ENCODE measurements at places on chromosomes 5 and 9.

DNA sequence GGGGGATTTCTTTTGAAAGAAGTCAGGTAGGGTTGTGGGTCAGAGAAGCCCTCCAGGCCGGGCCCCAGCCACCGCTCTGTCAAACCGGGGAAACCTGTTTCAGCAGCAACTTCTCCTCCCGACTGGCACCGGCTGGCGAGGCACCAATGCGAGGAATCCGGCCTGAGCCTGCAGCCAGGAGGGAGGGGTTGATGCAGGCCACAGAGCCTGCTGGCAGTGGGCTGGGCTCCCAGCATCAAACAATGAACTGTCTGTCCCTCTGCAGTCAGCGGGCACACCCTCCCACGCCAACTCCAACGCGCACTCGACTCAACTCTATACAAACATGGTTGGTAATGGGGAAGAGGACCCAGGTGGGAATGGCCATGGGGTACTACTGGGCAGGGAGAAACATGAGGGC lies 12.1 kb downstream of the PCDH1 start:
- H3K4me3 ChIP-seq, result no peak overlapping the region
- no peak for DNase-seq
- peaks cover 47% of the 10 kb centered on the region for H3K27me3 ChIP-seq
- no peaks in the 10 kb centered on the region for H3K36me3 ChIP-seq

DNA sequence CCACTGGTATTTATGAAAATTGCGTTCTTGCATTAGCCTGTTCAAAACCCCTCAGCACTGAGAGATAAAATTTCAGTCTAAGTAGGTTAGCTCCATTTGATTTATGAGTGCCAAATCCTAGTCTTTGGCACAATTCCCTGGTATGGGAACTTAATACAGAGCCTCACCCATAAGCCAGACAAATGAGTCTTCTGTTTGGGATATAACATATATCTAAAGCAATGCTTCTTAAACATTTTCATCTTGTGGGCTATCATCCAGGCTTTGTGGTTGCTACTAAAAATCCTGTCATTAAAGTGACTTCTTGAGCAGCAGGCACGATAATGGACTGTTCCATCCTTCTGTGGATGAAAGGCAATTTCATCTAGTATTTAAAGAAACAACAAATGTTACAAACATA lies 419.5 kb upstream of the ACTBL2 start:
- no peak for DNase-seq
- no peaks in the 10 kb centered on the region for H3K36me3 ChIP-seq
- H3K27ac ChIP-seq, result no peak overlapping the region
- no peaks in the 10 kb centered on the region for H3K4me1 ChIP-seq
- no peak overlapping the region for H3K4me3 ChIP-seq

GRCh38 chr5:131379723-131380122 lies 115.9 kb downstream of the CDC42SE2 start:
- no peaks in the 10 kb centered on the region for H3K27me3 ChIP-seq
- peak overlapping the region; percentile 99 for H3K27ac ChIP-seq
- peak; percentile 70 for DNase-seq
- H3K4me3 ChIP-seq, result peak overlapping the region; percentile 16

- peak overlapping the region; percentile 77 for H3K27ac ChIP-seq
- peaks cover 26% of the 10 kb centered on the region for H3K4me1 ChIP-seq
Measured at GRCh38 chr5:112708103-112708622, 29.5 kb upstream of the APC start.

- no peaks in the 10 kb centered on the region for H3K27me3 ChIP-seq
- no peaks in the 10 kb centered on the region for H3K36me3 ChIP-seq
- H3K4me3 ChIP-seq, result no peak overlapping the region
- H3K4me1 ChIP-seq, result no peaks in the 10 kb centered on the region
Measured at GRCh38 chr9:27785714-27786100, 212.4 kb upstream of the C9orf72 start.

- H3K36me3 ChIP-seq, result no peaks in the 10 kb centered on the region
- DNase-seq, result no peak
- no peak overlapping the region for H3K27ac ChIP-seq
- H3K27me3 ChIP-seq, result peaks cover 3% of the 10 kb centered on the region
Measured at GRCh38 chr5:36270175-36270574, 28.4 kb upstream of the NADK2 start.
